ENCODE measurements at places on chromosomes 5 and 9.
A peak's percentile ranks its signal among the peaks of the same experiment; 100 is the strongest.

- peak; percentile 42 for DNase-seq
Measured at GRCh38 chr5:16179511-16179935, at the start of gene MARCHF11. Gene MARCHF11, minus strand, starts transcription at chr5:16179791. Its CDS starts 216 bp downstream, at chr5:16179575.

GRCh38 chr5:120550358-120550757 is 86.3 kb downstream of the PRR16 start:
- no peak for DNase-seq

DNA sequence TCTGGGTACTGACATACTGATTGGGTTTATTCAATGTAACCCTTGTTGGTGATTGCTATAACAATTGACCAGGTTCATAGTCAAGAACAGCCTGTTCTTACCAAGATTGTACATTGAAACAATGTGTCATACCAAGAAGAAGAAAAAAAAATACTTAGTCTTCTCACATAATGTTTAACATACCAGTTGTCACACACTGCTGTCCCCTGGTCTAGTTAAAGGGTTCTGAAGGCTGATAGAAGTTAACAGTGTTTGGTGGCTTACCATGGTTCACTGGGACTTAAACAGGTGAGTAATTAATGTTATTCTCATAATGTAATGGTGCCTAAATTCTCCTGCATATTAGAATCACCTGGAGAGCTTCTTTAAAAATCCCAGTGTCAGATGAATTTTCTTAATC is 18.5 kb upstream of the CDC42SE2 start:
- no peak for DNase-seq

DNA sequence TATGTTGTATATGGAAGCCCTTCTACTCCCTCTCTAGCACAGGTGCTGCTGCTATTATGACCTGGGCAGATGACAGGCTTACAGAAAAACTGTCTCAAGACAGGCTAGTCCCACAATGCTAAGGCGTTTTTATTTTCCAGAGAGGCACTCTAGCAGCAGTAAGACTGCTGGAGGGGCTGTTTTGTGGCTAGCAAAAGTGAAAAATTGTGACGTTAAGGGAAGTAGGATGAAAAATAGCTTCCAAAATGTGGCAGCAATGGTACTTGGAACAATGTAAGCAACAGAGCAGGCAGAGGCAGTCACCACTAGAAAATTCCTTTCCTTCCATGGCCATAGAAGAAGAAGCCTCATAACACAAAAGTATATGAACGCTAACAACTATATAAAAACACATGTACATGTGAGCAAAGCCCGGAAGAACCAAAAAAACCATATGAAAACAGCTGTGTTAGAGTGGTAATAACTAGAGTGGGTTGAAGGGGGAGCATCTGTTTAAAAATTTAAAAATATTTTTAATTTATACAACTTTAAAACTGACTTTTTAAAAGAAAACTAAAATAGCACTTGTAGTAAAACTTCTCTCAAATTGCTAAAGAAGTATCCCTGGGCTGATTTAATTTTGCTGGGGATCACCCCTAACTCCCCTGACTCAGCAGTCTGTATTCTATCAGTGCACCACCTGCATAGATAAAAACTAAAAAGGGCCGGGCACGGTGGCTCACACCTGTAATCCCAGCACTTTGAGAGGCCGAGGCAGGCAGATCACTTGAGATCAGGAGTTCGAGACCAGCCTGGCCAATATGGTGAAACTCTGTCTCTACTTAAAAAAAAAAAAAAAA is 30.6 kb downstream of the CLINT1 start:
- no peak for DNase-seq

DNA sequence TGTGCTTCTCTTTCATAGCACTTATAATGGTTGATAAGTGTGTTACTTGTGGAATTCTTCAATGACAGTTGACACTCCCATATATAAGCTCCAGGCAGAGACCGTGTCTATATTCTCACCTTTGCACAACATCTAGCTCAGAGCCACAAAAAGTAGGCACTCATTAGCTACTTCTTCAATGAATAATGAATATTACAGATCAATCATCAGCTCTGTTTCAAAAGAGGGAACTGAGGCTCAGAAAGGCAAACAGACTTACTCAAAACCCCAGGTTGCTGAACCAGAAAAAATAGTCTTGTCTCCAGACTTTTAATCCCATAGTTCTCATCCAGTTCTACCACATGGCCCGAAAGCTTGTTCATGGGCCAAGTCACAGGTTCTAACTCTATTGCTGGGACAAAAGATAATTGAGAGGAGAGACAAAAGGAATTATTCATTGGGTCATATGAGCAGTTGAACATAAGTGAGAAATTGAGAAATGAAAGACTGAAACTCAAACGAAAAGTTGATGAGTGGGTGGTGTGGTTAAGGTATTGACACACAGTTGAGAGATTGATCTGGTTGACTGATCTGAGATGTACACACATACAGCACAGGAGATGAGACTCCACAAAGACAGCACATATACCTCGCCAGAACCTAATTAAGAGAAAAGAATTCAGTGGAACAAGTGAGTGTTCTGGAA is 381.6 kb downstream of the EFNA5 start:
- no peak for DNase-seq

GRCh38 chr5:171050916-171051315 is 189.1 kb downstream of the RANBP17 start:
- no peak for DNase-seq

GRCh38 chr5:180213256-180213600 is 4.2 kb upstream of the RASGEF1C start:
- DNase-seq, result no peak

DNA sequence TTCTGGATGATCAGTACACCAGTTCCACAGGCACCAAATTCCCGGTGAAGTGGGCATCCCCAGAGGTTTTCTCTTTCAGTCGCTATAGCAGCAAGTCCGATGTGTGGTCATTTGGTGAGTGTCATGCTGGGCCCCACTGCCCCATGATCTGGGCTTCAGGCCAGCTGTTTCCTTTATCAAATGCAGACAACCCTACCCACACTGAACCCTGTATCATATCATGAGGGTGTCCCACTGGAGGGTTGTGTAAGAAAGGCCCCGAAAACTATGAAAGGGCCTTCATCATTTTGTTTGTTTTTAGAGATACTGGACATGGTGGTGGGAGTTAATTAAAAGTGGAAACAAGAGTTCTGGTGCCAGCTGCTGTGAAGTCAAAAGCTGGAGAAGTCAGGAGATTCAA is 20.0 kb upstream of the CYFIP2 start:
- DNase-seq, result no peak

DNA sequence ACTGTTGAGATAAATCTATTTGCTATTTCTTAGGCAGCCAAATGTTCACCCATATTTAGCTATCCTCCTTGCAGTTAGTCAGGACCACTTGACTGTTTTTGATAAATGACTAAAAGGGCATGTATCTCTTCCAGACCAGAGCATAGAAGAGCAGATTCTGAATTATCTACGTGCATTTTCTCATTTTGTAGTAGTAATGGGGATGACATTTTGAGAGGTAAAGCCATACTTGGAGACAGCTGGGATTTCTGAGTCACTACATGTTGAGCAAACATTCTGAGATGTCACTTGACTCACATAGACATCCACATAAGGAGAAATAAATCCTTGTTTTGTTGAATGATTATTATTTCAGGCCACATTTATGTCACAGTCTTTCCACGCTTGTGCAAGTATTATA is 297.6 kb downstream of the CDH10 start:
- DNase-seq, result no peak

DNA sequence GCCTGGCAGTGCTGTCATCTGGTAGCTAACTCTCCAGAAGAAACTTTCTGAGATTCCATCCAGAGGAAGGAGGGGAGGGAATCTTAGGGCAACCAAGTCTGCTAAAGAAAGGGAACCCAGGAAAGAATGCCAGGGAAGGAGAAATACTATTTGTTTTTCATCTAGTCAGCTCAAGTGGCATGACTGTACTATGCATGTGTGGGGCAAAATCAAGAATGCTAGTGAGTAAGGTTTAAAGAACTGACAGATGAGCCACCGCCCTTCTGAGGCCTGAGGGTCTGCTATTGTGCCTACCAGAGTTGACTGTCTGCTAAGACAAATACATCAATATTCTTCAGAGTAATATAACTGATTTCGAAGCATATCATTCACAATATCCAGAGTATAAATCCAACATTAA is 204.2 kb downstream of the SLC12A2 start:
- no peak for DNase-seq

- DNase-seq, result no peak
Measured at GRCh38 chr5:114324282-114324681, 37.6 kb upstream of the KCNN2 start.

GRCh38 chr9:91043811-91044175 is 242.2 kb downstream of the SYK start:
- no peak for DNase-seq

- no peak for DNase-seq
Measured at GRCh38 chr5:88736494-88736893, 146.5 kb downstream of the MEF2C start.

- DNase-seq, result no peak
Measured at GRCh38 chr9:98215821-98216220, 23.4 kb upstream of the CORO2A start.

DNA sequence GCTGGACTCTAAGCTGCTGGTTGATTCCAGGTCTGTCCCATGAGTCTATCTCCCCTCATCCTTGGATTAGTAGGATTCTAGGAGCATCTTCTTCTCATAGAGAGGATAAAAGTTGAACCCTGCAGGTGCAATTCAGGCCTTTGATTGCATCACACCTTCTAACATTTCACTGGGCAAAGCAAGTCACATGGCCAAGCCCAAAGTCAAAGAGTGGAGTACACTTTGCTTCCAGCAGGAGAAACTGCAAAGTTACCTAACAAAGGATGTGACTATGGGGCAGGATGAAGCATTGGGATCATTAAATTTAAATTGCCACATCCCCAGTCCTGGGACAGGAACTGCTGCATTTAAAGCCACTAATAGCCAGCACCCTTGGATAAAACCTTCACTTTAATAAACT is 51.0 kb upstream of the EGFLAM start:
- no peak for DNase-seq

GRCh38 chr5:68435611-68436010 is 220.1 kb downstream of the PIK3R1 start:
- DNase-seq, result no peak

DNA sequence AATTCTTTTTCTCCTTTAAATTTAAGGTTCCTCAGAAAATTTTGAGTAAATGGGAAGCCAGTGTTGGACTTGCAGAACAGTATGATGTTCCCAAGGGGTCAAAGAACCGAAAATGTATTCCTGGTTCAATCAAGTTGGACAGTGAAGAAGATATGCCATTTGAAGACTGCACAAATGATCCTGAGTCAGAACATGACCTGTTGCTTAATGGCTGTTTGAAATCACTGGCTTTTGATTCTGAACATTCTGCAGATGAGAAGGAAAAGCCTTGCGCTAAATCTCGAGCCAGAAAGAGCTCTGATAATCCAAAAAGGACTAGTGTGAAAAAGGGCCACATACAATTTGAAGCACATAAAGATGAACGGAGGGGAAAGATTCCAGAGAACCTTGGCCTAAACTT is 76.0 kb downstream of the NSD1 start:
- no peak for DNase-seq

DNA sequence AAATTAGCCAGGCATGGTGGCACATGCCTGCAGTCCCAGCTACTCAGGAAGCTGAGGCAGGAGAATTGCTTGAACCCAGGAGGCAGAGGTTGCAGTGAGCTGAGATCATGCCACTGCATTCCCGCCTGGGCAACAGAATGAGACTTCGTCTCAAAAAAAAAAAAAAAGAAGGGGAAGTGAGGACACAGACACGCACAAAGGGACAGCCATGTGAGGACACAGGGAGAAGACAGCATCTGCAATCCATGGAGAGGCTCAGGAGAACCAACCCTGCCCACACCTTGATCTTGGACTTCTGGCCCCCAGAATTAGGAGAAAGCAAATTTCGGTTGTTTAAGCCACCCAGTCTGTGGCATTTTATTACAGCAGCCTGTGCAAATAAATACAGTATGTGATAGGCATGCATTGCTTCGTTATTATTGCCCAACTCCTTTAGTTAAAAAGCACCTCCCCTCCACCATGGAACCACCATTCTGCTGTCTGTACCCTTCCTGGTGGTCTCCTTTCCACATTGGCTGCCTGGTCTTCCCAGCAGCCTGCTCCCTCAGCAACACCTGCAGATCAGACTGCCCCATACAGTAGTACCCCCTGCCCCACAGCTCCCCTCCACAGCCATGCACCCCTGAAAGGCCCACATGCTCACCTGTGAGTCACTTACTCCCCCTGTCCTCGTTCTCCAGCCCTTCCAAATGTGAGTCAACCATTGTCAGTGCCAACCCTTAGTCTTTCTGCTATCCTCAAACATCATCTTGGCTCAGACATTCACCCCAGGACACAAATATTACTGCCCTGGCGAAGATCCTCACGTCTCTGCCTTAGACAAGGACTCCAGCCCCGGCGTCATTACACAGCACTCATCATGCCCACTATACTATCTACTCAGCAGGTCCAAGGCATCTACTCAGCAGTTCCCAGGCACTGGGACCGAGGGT is 128.8 kb downstream of the ROR2 start:
- no peak for DNase-seq

- no peak for DNase-seq
Measured at GRCh38 chr5:179382486-179382885, 37.2 kb upstream of the ADAMTS2 start.

DNA sequence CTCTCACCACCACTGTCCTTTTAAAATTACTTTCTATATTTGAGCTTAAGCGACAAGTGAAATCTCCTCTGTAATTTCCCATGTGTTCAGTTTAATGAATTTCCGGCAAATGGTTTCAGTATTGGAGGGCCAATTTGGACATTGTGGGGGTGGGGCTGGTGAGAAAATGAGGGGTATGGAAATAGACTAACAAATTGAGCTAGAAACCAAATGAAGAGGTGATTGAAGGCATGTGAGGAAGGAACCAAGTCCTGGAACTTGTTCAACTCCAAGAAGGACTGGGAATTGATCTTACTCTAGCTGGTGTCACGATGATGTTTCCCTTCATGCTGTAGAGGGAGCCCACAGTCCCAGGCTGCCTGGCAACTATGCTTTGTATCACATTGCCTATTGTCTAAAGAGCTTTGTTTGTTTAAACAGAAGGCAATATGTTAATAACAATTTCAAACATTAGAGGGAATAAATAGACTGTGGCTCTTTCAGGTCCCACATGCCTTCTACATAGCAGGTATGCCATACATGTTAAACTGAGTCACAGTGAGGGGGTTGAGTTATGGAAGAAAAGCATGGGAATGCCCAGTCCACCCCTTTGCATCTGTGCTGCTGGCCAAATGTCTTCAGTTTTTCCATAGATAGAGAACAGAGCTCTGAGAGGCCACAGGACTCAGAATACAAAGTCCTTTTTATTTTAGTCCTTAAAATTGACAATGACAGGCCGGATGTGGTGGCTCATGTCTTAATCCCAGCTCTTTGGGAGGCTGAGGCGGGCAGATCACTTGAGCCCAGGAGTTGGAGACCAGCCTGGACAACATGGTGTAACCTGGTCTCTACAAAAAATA is 25.0 kb upstream of the MATR3 start:
- no peak for DNase-seq

All from NCI-H1930 (cell line).